ENCODE measurements at places on chromosomes 11 and 22. TPM values are rescaled to one million over a fixed set of nuclear protein-coding genes. Genes with fewer than 3 reads are reported as not detected.
A peak's percentile ranks its signal among the peaks of the same experiment; 100 is the strongest.

Gene HORMAD2
- not detected for total RNA-seq

Gene ART5
- total RNA-seq = not detected

DNA sequence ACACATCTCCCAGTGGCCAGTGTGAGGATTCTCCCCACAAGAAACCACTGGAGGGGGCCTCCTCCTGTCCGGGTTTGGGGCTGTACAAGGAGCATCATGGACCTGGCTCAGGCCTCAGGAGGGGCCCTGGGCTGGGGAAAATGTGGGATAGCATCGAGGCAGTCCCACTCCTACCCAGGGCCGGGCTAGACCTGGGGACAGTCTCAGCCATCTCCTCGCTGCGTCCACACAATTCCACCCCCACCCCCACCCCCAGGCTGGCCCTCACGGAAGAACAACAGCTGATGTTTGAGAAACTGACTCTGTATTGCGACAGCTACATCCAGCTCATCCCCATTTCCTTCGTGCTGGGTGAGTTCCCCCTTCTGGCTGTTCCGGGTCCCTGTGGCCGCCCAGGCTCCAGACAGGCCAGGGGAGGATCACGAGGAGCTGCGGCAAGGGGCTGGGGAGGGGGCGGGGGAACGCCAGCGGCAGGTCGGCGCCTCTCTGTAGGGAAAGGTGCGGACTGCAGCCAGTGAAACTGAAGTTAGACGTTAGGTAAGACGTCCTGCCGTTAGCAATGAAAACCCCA lies 4.8 kb downstream of the BEST1 start:
- DNase-seq = no peak

DNA sequence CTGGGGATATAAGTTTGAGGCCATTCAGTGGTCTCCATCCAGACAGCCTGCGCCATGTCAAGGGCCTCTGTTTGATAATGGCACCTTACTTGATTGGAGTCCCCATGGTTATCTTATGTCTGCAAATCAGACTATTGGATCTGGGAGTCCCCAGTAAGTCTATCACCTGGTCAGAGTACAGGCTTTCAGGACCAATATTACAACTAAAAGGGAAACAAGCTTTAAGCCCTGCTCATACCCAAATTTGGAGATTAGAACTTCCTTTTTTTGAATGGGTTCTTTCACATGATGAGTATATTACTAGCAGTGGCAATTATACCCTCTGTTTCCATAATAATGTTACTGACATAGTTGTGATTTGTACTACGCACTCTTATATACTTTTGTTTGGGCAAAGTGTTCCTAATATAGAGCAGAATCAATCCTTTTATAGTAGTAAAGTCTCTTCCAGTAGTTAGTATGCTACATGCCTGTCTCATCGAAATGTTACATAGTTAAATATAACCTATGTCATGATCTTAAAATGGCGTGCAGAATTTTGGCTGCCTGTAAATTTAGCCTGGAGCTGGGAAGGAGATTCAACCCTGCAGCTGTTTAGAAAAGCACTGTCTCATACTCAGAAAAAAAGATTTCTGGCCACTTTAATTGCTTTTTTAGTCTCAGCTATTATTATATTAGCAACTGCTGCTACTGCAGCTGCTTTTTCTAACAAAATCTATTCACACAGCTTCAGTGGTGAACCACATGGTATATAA lies 4.9 kb downstream of the MS4A15 start:
- no peak for DNase-seq

Gene ZP1
- 0.17 TPM for total RNA-seq

- DNase-seq = no peak
These were observed 815 bp upstream of the MS4A6A start for GRCh38 chr11:60183591-60184205.

- peak; percentile 81 for DNase-seq
These were observed 11.8 kb upstream of the UVRAG start for GRCh38 chr11:75802913-75803820.

GRCh38 chr22:30232716-30233218 lies 13.8 kb downstream of the LIF start:
- no peak for DNase-seq

GRCh38 chr11:132131961-132132360 lies 761.5 kb downstream of the NTM start:
- no peak for DNase-seq

Gene MYOD1
- total RNA-seq = not detected

GRCh38 chr11:63512816-63513215 lies 6.9 kb downstream of the LGALS12 start:
- DNase-seq = no peak

DNA sequence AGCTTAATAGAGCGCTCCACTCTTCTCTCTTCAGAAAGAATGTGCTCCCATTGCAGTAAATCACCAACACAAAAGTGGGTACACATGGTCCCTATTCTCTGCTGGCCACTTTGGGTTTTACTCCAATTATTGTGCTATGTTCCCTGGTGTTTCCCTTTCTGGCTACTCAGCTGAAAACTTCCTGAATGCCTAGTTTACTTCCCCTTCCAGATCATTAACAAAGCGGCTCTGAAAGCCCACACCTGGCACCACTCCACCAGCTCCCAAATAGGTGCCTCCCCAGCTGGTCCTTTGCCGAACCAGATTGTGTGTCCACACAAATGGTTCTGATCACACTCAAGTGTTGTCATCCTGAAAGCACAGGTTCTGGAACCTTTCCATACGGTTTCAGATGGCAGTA lies 443.7 kb downstream of the NTM start:
- no peak for DNase-seq

Gene MS4A2
- 0.55 TPM for total RNA-seq

DNA sequence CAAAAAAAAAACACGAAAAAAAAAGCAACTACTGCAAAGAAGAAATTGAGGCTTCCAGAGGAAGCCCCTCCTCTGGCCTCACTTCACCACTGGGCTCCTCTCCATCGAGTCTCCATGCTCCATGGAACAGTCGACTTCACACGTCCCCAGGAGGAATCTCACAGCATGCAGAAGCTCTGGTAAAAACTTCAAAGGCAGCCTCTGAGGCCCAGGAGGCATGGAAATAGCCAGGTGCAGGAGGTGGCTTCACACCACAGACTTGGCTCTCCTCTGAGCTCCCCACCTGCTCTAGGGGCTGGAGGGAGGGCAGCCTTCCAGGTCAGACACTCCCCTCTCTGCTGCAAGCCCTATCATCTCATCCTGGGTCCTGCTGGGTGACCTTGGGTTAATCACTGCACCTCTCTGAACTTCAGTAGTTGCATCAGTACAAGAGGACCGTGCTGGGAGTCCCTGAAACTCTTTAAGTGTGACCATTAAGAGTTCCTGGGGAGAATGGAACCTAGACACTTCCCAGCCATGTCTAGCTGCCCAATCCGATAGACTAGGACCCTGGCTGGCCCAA lies 8.2 kb downstream of the PDE2A start:
- no peak for DNase-seq

DNA sequence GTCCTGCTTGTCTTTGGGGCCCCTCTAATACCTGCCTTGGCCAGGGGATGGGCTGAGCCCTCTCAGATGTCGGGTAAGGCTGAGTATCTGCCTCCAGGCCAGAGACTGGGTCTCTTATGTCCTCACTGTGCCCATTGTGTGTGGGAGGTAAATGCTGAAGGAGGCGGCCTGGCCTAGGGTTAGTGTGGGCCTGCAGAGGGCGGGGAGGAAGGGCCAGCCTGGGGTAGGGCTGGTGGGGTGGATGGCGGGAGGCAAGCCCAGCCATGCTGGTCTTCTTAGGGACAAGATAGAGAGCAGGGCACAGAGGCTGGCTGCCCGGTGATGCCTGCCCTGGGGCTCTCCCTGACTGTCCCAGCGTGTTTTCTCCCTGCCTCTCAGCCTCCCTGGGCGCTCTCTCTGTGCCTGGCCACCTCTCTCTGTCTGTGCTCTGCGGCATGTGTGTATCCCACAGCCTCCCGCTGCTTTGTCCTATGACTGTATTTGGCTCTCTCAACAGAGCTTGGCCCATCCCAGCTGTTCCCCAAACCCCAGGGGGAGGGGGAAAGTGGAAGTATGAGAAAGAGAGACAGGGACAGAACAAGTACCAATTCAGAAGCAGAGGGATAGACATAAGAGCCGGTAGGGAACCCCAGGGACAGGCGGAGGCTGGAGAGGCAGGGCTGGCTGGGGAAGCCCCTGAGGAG lies 57.0 kb downstream of the PDE2A start:
- no peak for DNase-seq

DNA sequence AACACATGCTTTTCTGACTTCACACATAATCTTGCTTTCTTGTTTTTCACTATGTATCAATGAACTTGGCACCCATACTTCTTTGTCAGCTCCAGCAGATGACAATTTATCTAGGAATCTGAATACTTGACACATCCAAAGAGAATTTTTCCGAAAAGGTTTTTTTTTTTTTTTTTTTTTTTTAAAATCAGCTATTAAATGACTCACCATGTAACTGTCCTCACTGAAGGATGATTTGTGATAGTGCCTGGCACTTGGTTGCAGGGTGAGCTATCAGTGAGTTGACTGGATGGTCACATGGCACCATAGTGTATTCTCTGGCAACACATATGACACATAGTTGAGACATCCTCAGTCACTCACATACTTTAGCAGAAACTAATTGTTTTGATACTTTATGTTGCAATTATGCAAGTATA lies 133.4 kb upstream of the E2F8 start:
- no peak for DNase-seq
